C1 segment of cervical spinal cord (tissue), 14 donors: ENCODE measurements at places on chromosomes 7 and 10.

DNA sequence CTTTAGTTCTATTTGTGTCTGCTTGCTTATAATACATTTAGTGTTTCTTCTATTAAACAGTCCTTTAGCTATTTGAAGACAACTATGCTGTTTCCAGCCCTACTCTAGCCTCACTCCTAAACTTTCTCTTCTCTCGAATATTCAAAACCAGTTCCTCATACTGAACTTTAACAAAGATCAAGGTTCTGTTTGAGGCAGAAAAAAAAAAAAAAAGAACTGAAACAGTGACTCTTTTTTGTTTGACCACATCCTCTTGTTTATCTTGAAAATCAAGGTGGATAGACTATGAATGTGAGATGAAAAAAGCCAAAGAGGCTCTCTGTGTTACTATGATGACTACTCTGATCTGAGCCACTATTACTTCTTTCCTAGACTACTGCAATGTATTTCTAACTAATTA, 154.3 kb downstream of the ZNF365 start:
- DNase-seq, result no peak

GRCh38 chr7:98281757-98282606, 496 bp downstream of the BRI3 start:
- DNase-seq, result peak; percentile 54

DNA sequence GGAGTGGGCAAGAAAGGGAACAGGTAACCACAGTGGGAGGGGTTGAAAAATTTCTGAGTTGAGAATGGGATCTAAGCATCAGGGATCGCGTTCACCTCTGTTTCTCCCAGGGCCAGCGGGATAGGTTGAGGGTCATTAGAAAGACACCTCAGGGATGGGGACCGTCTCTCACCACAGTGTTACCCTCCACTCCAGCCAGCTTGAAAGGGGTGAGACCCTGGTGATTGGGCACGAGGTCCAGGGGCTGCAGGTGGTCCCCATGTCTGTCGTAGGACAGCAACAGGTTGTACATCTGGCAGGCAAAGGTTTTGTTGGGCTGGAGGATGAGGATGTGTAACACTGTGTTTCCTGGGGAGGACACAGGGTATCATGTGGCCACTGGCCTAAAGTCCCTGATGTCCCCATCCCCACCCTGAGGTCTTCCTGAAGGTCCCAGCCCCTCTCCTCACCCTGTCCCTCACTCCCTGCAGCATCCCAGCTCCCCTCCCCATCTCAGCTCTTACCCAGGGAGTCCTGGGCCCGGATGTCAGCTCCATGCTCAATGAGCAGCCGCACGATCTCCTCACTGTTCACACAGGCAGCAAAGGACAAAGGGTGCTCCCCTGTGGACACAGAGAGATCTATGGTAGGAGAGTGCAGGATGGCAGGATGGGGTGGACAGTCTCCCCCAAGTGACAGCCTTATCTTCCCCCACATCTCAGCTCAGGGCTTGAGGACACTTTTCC, 9.1 kb downstream of the TRPV6 start:
- no peak for DNase-seq

DNA sequence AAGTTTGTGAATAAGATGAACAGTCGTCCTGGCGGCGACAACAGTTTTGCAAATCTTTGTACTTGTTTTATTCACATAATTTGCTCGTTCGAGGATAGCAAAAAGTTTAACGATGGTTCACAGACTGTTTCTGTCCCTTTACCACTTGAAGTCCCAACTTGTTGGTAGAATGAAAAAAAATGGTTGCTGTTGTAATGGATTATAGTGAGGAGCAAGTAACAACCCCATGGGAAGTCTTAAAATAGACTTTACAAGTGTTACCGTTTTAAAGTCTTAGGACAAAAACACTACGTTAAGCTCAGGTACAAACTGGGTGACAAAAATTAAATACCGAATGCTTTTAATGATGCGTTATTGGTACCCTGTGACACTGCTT, 589 bp downstream of the LSM8 start:
- no peak for DNase-seq

- DNase-seq, result no peak
Measured at GRCh38 chr10:95133997-95134396, 60.0 kb upstream of the ACSM6 start.
